ENCODE measurements at places on chromosomes 1 and 21.

- peak; percentile 80 for DNase-seq
Measured at GRCh38 chr1:177181631-177182291, 11.0 kb downstream of the BRINP2 start.

GRCh38 chr1:42057800-42058199 is 95.4 kb upstream of the GUCA2B start:
- no peak for DNase-seq

- peak; percentile 20 for DNase-seq
Measured at GRCh38 chr1:225811622-225812487, 1.9 kb downstream of the EPHX1 start.

- no peak for DNase-seq
Measured at GRCh38 chr1:187477103-187477502, 648.4 kb downstream of the PLA2G4A start.

GRCh38 chr1:109198745-109199144 is 15.0 kb upstream of the SARS1 start:
- DNase-seq: no peak

DNA sequence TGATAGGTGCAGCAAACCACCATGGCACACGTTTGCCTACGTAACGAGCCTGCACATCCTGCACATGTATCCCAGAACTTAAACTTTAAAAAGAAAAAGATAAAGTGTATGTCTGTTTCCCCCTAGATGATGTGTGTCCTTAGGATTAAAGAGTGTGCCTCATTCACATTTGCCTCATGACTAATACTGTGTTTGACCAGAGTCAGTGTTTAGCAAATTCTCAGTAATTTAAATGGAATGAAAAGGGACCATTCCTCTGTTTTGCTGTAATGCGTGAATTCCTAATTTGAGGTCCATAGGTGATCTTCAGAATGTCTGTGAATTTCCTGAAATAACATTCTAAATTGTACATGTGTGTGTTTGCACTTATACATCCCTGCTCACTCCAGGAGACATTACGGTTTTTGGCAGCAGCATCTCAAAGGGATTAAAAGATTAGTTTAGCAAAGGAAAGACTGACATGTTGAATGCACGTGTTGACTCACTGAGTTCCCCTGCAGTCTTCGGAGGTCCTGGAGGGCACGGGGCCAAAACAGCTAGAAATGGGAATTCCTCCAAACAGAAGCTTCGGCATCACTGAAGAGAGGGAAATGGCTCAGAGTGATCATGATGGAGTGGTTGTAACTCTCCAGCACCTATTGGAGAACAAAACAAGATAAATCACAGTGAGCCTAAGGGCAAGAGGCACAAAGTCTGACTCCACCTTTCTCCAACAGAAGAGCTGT is 19.1 kb upstream of the SLC35F3 start:
- no peak for DNase-seq

- DNase-seq: peak; percentile 3
Measured at GRCh38 chr1:2494323-2494693, 18.2 kb downstream of the PLCH2 start.

DNA sequence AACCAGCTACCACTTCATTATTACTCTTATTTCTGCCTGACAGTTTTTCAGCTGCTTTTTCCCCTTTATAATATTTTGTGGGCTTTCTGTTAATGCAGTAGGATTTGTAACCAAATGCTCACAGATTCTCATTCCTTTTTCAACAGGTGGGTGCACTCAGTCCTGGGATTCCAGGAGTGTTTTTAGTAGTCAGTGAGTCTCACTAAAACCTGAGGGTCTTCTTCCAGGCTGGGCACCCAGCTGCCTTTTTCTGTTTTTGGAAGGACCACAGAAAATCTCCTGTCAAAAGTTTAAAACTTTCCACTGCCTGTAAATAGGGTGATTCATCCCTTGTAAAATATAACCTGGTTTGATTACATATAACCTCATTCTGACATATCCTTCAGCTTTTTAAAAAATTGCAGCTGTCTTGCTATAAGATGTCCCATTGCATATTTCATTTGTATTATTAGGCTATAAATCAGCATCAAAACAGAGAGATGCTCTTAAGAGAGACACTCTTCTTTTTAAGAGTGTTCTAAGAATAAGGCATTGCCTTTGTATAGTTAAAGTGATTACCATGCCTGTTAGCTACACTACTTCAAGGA is 16.8 kb upstream of the CEP350 start:
- no peak for DNase-seq

- DNase-seq: no peak
Measured at GRCh38 chr1:63915121-63915520, 141.3 kb downstream of the ROR1 start.

- DNase-seq: no peak
Measured at GRCh38 chr1:220705782-220706181, 15.6 kb downstream of the C1orf115 start.

DNA sequence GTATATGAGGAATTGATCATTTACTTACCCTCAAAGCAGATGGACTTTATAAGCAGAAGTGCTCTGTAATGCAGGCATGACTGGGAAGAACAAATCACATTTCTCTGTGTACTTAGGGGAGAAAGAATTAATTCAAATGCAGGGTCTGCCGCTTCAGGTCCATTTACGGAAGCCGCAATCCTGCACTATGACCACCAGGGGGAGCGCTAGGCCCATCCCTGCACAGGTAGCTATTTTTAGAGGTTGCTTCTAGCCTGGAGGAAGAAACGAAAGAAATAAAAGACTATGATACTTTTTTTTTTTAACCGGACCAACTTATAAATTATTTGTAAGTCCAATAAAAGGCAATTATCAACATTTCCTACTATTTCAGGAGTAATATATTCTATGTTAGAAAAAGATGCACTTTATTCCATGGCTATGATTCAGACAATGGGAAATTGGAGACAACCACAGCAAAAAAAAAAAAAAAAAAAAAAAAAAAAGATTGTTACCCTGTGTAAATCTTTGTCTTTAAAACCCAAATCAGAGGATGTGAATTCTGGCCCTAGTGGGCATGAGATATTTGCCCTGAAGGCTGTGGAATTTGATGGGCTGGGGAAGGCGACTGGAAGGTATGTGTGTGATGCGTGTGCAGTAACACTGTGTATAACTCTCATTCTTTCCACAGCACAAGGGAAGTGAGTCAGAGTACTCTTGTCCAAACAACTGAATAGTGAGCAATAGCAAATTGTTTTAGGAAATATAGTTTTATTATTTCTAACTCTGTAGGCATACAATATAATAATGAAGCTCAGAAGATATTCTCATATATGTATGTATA is 12.9 kb upstream of the FYB2 start:
- peak; percentile 92 for DNase-seq

DNA sequence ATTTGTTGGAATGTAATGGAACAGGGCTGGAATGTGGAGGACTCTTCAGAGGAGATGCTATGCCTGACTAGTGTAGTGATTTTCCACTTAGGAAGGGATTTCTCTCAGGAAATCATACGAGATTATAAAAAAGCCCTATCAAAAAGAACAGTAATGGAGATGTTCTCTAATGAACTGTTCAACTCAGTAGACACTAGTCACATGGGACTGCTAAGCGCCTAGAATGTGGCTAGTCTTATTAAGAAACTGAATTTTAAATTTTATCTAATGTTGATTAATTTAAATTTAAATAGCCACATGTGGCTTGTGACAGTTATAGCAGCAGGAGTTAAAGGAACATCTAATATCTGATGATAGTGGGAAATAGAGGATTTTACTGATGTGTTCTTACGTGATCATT is 94.0 kb downstream of the SLC35F3 start:
- no peak for DNase-seq

DNA sequence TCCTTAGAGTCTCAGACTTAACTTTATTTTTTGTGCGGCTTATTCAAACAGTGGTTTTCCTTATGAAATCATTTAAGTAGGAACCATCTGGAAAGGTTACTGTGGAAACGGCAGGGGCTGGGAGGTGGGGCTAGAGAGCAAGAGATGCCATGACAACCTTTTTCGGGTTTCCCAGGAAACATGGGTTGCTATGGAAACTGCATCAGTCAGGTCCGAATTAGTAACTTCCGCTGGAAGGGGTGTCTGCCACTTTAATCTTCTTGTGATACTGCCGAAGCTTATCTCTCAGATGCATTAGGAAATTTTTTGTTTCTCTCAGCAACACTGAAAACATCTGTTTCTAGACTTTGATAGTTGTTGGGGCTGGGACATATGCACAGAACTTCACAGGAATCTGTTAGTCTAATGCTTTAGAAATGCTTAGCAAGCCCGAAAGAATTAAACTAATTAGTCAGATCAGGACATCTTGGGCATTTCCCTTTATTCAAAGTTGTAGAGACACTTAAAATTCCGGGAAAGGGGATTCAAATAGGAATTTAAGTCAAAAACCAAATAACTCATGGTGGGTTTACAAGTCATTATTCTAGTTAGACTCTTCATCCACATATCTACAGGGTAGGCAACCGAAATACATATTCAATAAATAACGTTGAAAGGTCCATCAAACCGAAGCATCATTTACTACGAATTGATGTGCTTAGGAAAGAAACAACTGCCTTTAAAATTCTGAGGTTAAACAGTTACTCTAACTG is 2.6 kb downstream of the KCNA3 start:
- DNase-seq: no peak

DNA sequence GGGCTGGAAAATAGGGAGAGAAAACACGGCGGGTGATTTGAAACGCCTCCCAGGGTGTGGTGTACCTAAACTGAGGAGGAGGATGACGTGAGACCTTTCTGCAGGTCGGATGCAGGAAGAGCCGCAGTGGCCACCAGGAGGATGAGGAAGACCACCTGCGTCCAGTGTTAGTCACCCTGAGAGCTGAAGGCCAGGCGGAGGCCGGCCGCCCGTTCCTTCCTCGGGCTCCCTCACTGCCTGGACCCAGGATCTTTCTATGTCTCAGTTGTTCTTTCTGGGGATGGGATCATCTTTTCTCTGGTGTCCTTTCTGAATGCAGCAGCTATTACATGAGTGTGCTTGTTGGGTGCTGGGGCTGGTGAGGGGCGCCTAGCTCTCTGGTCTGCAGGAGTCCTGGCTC is 74.7 kb upstream of the COL6A1 start:
- no peak for DNase-seq

DNA sequence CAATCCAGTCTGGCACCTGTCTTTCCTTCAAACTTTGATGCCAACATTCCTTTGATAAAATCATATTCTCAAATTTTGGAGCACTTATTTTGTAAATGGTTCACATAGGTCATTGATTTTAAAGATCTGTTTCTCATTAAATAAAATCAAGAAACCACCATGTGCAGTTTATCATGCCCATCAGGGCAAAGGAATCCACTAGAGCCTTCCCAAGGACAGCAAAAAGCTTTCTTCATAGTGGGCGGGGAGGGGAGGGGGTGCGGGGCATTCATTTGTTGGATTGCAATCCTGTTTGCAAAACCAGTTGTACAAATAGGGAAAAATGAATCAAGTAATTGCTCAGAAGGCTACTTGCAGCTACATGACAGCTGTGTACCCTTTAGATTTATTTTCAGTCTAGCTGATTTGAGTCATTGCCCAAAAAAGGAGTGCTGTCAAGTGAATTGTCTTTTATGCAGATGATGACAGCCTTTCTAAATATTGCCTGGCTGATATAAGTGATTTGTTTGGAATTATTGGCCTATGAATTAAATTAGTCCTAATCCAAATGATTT is 23.0 kb downstream of the LRRC8B start:
- peak; percentile 89 for DNase-seq

GRCh38 chr1:11229203-11229602 is 33.1 kb downstream of the MTOR start:
- no peak for DNase-seq

DNA sequence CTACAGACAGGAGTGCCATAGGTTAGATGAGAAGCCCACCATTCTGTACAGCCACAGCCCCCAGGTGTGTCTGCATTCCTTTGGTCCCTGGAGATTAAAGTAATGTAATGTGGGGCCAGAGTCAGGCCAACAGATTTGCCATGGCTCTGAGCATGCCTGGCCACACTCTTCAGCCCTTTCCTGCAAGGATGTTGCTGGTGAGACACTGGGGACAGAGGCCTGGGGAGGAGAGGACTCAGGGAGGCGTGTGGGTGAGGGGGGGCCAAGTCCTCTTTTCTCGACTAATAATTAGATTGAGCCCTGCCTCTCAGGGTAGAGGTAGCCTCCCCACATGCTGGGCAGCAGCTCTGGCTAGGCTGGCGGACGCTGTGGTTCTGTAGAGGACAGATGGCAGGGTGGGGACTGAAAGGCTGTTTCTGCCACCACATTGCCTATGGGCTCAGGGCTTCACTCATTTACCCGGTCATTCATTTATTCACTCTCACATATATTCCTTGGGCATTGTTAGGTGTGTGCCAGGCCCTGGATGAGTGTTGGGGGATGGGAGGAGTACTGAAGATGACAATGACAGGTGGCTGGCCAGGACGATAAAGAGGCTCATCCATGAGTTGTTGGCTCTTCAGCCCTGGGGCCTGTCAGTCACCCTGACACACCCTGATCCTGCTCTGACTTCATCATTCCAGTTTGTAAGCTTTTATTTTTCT is 7.1 kb upstream of the PRCC start:
- DNase-seq: no peak

- peak; percentile 16 for DNase-seq
Measured at GRCh38 chr1:231335663-231336602, 1.7 kb downstream of the EXOC8 start.

- no peak for DNase-seq
Measured at GRCh38 chr21:38955495-38955894, 149.8 kb downstream of the ETS2 start.

DNA sequence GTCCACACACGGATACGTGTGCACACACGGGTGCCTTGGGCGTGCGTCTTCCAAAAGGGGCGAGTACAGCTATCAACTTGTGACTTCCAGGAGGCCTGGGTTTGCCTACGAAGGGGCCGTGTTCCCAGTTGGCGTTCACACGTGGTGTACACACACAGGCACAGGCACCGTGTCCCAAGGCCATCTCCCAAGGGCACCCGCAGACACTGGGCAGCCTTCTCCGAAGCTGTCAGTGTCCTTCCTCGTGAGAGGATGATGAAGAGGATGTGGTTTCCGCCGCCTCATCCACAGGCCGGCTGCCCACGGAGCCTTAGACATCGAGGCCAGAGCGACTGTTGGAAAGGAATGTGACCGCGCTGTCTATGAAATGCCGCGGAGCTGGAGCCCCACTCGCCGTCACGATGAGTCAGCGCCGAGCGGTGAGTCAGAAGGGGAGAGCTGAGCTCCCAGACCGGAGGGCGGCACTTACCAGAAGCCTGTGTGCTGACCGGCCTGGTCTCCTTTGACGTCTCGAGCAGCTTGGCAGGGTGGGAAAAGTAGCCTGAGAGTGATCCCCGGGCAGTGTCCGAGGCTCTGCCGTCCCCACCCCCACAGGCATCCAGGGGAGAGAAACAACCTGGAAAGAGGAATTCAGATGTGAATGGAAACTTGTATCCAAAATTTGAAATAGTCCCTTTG is 141.4 kb upstream of the ARHGEF16 start:
- peak; percentile 99 for DNase-seq

DNA sequence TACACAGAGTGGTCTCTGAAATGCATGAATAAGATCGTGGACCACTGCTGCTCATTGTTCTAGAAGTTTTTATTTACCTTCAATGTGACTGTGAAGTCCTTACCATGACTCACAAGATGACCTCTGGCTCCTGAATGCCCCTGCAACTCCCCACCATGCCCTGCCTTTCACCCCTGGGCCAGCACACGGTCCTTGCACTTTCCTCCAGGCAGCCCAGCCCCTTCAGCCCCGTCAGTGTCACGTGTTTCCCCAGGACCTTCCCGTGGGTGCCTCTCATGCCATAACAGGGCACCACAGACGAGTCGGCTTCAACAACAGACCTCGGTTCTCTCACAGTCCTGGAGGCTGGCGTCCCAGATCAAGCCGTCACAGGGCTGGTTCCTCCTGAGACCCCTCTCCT is 62.1 kb downstream of the B3GALT5 start:
- DNase-seq: no peak

All from adipocyte (in vitro differentiated cells).